Stimulated activated CD4-positive, alpha-beta T cell treated with anti-CD3 and anti-CD28 coated beads, Interleukin-15, amount 100 ng/mL, for 1 hour (primary cell): ENCODE measurements at places on chromosomes 11 and 22.

DNA sequence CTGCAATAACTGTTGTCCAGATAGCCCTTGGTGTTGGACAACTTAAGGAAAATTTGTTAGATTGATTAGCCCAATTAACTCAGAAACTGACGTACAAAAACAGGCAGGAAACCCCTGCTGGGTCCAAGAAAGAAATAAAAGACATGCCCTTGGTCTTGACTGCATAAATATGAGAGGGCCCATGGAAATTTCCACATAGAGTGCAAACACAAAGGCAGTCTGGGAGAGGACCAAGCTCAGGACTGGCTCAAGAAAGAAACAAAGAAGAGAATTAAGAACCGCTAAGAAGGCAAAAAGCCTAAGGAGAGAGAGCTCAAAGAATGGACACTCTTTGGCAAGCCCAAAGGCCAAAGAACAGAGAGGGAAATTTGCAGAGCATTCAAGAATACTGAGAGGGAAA, 1243.9 kb downstream of the LRRC4C start:
- DNase-seq = no peak

- no peak for DNase-seq
Observed at GRCh38 chr11:27084518-27084917, 43.9 kb downstream of the BBOX1 start.

- DNase-seq = no peak
Observed at GRCh38 chr11:72278905-72279304, 34.9 kb upstream of the PHOX2A start.

DNA sequence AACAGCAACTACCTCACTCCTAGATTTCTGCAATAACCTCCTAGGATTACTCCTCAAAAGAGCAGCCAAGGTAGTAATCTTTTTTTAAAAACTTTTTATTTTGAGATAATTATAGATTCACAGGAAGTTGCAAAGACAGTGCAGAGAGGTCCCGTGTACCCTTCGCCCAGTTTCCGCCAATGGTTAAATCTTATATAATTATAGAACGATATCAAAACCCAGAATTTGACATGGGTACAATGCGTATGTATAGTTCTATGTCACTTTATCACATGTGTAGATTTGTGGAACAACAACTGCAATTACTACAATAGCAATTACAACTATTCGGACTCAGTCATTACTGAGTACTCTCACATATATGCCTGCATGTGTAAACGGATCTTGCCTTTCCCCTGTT, 94.8 kb upstream of the APOA1 start:
- DNase-seq = no peak

GRCh38 chr11:69267395-69267805, 26.6 kb upstream of the MYEOV start:
- DNase-seq = no peak

DNA sequence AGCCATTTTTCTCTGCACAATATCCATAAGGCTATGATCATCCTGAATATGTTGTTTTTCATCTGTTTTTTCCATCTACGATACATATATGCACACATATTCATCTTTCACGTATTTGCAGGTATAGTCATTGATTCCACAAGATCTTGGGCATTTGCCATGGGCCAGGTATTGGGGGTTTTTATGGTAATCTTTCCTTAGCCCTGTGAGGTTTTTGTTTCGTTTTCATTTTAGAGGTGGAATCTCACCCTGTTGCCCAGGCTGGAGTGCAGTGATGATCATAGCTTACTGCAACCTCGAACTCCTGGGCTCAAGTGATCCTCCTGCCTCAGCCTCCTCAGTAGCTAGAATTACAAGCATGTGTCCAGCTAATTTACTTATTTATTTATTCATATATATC, 20.0 kb downstream of the CD6 start:
- DNase-seq = no peak

DNA sequence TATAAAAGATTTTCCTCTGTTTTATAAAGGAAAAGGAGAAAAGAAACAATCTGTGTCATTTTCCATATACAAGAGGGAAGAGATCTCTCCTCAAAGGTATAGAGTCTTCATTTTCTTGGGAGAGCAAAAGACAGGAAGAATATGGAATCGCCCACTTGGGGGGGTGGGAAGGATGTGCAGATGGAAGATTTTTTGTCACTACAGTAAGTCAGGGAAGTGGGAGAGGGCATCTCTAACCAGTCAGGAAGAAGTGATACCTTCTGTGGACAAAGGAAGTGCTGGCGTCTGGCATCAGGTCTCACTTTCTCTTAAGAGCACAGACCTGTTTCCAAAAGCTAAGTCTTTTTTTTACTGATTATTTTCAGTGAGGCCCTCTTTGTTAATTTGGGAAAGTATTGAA, 1.4 kb downstream of the PRR14L start:
- DNase-seq = no peak

- DNase-seq = no peak
Observed at GRCh38 chr11:15145615-15146014, 30.9 kb downstream of the INSC start.

DNA sequence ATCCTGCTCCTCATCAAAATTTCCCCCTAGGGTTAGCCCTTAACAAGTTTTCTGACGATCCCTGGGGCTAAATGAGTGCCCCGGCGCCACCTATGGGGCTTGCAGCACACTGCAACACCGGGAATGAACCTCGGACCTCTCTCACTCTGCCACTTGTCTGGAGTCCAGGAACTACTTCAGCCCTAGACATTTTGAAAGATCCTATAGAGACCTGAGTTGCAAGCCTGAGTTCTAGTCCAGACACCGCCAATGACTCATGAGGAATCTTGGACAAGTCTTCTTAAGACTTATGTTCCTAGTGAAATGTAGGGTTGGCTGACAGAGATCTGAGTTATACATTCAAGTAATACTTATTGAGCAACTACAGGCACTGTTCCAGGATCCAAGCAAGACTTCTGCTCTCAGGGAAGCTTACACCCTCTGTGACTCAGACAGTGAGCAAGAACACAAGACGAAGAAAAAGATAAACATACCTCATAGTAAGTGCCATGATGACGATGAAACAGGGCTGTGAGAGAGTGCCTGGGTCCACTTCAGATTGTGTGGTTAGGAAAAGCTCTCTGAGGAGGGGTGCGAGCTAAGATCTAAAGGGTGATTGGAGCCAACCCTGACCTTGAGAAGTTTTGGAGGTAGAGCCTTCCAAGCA, 10.2 kb upstream of the STK33 start:
- no peak for DNase-seq

GRCh38 chr11:57303990-57304579, 20.7 kb downstream of the TNKS1BP1 start:
- DNase-seq = no peak

GRCh38 chr11:8055836-8056526, 25.0 kb upstream of the TUB start:
- DNase-seq = no peak

GRCh38 chr11:120457996-120458395, 53.6 kb upstream of the GRIK4 start:
- no peak for DNase-seq

DNA sequence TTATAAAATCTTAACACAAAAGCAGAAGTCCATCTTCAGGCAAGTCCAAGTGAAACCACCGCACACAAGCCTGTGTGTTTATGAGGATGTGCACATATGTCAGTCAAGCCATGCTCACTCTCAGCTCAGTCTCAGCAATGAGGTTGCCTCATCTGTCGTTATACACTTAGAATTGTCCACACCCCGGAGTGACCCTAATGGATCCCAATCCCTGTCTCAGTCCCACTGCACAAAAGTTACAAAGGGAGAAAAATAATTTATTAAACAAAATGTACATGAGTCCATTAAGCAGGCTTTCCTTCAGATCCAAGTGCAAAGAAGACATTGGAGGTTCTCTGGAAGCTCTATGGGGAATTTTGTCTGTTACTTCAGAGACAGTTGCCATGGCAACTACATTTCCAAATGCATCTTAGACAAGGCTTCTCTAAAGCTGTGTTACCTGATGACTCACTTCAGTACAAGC, 24.4 kb downstream of the OR8B12 start:
- DNase-seq = no peak

DNA sequence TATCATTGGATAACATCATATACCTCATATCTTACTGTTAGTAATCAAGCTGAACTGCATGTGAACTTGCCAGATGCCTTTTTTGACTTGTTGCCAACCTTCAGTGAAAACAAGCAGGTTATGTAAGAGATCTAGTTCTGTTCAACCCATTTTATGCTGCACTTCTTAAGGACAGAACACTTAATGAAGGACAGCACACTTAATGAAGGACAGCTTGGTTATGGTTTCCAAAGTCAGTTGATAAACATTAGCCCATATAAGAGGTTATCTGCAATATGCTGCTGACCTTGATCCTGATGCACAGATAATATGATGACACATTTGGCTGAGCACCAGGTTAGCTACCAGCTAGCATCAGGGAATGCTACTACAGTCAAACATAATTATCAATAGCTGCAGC, 358.7 kb upstream of the PDGFD start:
- no peak for DNase-seq
